ENCODE measurements at places on chromosomes 2 and 18.

DNA sequence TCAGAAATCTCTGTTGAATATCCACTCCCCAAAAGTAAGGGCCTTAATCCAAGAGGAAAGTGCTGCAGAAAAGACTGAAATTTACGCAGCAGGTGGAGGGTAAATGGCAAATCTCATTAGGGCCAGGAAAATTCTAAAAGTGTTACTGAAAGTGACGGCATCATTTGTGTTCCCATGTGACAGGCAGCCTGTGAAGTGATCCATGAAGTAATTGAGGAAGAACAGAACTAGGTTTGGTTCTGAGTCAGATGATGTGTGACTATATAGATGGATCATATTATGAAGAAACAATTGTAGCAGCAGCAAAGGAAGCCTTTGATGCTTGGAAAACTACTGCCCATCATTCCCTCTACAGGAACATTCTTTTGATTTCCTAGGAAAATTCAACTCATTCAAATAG, 401.2 kb downstream of the TGIF1 start:
- no peak for DNase-seq

- no peak for DNase-seq
These were observed 205 bp downstream of the TET3 start for GRCh38 chr2:73984922-73985307.

- no peak for DNase-seq
These were observed 75.5 kb downstream of the EFEMP1 start for GRCh38 chr2:55848096-55848495.

DNA sequence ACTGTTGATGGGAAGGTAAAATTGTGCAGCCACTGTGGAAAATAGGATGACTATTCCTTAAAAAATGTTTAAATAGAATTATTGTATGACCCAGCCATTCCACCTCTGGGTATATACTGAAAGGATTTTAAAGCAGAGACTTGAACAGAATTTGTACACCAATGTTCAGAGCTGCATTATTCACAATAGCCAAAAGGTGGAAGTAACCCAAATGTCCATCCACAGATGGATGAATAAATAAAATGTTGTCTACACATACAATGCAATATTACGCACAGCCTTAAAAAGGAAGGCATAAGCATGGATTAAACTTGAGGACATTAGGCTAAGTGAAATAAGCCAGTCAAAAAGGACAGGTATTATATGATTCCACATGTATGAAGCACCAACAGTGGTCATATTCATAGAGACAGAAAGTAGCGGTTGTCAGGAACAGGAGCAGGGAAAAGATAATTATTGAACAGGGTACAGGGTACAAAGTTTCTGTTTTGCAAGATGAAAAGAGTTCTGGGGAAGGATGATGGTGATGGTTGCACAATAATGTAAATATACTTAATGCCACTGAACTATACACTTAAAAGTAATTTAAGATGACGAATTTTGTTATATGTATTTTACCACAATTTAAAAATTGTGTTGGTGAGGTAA, 39.4 kb downstream of the EVA1A start:
- DNase-seq: no peak

DNA sequence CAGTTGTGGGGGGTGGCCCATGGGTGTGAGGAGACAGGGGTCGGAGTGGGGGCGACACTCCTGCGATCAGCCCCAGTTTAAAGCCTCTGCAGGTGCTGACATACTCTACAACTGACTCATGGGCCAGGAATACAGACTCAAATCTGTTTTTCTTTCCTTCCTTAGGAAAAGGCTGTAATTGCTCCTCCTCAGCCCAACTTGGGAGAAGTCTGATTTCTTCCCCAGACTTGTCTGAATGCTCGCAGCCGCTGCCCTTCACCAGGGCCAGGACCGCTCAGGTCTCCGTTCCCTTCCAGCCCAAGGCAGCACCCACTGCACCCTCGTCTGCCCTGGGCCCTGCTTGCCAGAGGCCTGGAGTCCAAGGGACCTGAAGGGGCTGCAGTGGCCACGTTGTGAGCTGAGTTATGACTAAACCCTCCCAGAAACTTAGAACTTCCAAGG, 41.3 kb downstream of the RHOB start:
- DNase-seq: no peak

DNA sequence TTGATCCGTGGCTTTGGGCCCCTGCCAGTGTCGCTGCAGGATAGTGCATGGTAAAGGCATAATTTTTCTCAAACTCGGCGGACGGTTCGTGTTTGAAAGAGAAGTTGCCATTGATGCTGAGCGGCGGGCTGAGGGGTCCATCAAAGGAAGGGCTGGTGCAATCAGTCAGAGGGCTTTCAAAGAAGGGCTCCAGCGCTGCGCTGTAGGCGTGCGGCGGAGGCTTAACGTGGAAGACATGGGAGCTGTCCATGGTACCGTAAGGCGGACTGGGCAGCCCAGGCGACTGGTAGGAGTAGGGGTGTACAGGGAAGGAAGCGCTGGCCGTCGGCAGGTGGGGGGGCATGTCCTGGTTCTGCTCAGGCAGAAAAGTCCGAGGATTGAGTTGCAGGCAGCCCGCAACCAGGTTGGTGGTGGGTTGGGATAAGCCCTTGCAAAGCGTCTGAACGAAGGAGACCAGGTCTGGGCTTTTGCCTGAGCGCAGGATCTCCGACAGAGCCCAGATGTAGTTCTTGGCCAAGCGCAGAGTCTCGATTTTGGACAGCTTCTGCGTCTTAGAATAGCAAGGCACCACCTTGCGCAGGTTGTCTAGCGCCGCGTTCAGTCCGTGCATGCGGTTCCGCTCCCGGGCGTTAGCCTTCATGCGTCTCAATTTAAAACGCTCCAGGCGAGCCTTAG, 2.3 kb downstream of the NEUROD1 start:
- DNase-seq: peak; percentile 52

GRCh38 chr18:76468345-76469304, 26.4 kb downstream of the ZNF516 start:
- DNase-seq: no peak

- DNase-seq: no peak
These were observed 917.8 kb downstream of the EPHA4 start for GRCh38 chr2:220654322-220654721.

DNA sequence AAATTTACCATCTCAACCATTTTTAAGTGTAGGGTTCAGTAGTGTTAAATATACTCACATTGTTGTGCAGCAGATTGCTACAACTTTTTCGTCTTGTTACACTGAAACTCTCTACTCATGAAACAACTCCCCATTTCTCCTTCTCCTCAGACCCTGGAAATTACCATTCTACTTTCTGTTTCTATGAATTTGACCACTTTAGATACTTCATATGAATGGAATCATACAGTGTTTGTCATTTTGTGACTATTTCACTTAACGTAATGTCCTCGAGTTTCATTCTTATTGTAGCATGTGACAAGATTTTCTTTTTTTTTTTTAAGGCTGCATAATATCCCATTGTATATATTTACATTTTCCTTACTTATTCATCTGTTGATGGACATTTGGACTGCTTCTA, 203.8 kb downstream of the PLCL1 start:
- no peak for DNase-seq

GRCh38 chr2:215698566-215698965, 262.7 kb upstream of the FN1 start:
- peak; percentile 84 for DNase-seq

DNA sequence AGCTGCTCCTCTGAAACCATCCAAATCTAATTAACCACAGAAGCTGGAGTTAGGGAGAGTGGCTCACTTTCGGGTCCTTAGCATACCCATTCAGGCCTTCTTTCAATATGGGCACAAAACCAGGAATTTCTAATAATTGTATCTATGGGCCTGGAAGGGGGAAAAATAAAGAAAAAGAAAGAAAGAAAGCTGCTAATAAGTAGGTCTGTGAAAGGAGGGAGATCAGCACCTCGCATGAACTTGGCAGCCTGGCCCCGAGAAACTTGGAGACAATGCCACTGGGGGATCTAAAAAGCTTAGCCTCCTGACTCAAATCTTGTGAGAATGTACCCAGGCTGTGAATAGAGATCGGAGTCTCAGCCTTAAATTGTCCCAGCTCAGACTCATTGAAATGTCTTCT, 252.1 kb upstream of the SLC14A2 start:
- no peak for DNase-seq

- no peak for DNase-seq
These were observed 9.3 kb downstream of the PAX3 start for GRCh38 chr2:222289278-222290160.

DNA sequence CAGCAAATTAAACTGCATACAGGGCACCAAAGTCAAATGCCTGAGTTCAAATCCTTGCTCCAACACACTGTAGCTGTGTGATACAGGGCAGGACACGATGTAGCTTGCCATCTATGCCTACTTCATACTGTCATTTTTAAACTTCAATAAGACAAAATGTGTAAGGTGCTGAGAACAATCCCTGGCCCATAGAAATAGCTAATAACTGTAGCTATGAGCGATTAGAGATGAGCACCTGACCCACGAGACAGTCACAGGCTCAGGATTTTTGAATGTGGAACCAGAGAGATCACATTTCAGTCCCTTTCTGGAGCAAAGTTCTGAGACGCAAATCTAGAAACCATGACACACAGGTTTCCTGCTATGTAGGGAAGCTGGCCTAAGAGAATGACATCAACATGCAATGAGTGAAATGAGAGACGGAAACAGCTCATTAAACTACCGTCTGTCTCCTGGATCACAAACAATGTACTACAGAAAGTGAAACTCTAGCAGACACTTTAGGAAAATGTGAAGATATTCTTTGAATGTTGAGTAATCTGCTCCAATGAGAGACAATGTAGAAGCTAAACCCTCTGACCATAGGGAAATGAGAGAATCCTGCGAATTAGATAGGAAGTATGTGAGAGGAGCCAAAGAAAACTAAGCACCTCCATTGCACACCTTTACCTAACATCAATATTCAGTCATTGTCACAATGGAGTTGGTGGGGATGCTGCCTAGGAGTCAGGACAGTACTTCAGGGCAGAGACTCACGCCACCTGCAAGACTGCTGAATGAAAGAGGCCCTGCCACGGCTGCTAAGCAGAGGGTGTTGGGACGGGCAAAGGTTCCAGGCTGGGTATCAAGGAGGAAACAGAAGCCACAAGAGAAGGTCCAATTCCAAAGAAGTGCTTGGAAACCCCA, 25.5 kb downstream of the B4GALT6 start:
- DNase-seq: no peak

GRCh38 chr2:216657980-216658379, 24.8 kb downstream of the IGFBP2 start:
- DNase-seq: no peak

GRCh38 chr2:129734343-129735034, 245.0 kb upstream of the RAB6C start:
- no peak for DNase-seq

- DNase-seq: no peak
These were observed at the start of gene BCL2 for GRCh38 chr18:63319383-63320122. Gene BCL2 (minus strand): TSS chr18:63319769.

GRCh38 chr18:61992285-61992684, 99.5 kb upstream of the RNF152 start:
- DNase-seq: no peak

GRCh38 chr2:219644801-219645480, 17.5 kb downstream of the SLC4A3 start:
- no peak for DNase-seq

DNA sequence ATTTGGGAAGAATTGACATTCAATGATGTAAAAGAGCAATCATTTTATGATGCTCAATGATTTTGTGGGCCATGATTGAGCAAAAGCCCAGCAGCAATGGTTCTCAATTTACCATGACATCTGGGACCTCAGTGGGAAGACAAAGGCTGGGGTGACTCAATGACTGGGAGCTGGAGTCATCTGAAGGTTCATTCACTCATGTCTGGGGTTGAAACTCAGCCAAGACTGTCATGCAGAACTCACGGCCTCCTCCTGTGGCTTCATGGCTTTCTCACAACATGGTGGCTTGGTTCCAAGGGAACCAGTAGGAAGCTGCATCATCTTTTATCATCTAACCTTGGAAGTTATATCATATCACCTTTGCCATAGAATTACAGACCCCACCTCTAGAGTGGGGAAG, 45.1 kb upstream of the CD226 start:
- no peak for DNase-seq

- DNase-seq: no peak
These were observed 17.3 kb downstream of the UNC80 start for GRCh38 chr2:209788925-209789324.

DNA sequence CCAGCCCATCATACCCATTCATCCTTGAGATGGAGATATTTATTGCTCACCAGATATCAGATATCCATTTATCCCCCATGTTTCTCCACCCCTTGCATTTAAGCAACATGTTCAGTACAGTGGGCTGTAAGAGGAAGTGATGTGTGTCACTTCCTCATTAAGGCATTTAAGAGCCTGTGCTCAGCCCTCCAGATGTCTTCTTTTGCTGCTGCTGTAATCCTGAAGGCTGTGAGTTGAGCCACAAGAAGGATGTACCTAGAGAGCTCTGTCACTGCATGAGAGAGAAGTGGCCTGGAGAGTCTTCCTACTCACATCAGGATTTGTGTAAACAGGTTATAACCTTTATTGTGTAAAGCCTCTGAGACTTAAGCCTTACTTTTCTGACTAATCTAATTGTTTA, 151.8 kb upstream of the UNC80 start:
- DNase-seq: no peak

DNA sequence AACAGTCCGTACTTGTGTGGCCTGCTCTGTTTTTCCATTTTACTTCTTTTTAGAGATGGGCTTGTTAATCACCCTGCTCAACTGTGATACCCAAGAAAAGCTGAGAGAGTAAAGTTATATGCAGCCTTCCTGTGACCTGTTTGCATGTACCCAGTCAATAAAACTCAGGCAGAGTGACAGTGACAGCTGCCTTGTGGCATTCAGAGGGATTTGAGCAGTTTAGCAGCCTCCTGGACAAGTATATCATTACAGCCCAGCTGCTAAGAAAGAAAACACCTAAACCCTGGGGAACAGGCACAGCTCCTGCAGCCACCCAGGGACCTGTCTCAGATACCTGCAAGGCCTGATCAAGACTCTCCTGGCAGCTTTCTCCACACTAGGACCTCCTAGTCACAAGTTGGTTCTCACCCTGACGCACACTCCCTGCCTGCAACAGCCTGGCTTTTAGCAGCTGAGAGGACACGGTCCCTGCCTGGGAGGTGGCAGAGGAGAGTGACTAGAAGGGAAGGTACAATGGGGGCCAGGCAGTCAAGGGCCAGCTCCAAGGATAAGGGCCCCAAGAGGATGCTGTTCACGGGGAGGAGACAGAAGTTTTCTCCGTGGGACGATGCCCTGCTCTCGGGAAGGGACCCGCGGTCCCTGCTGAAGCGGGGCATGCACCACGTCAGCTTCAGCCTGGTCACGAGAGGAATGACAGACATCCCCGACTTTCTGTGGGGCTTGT, at the start of gene LRRC30:
Gene LRRC30 (plus strand): TSS at position 464 of the 724 bp plus-strand sequence. CDS start 50 bp downstream, at position 514.
- DNase-seq: no peak

GRCh38 chr2:150192701-150193100, 294.8 kb downstream of the RND3 start:
- DNase-seq: no peak

DNA sequence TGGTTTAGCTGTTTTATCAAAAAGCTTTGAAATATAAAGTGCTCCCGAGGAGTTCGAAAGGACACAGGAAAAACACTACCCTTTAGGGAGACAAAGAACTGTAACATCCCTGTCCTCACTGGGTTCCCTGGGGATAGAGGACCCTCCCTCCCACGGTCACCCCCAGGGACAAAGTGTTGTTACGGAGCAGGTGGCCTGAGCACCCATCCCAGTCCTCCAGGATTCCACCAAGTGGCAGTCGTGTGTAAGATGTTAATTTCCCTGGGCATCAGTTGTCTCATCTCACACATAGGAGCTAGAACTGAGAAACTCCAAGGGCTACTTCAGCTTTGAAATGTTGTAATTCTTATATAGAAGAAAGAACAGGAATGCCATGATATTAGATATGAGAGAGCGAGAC, 137.7 kb downstream of the ALK start:
- no peak for DNase-seq

Measured in brain pericyte (primary cell).